Activated CD4-positive, alpha-beta T cell treated with anti-CD3 and anti-CD28 coated beads for 1 hour (primary cell): ENCODE measurements at places on chromosomes 3 and 15.
A peak's percentile ranks its signal among the peaks of the same experiment; 100 is the strongest.

GRCh38 chr3:42539871-42540714 lies 37.6 kb downstream of the VIPR1 start:
- DNase-seq, result peak; percentile 38

- DNase-seq, result no peak
These were observed 60.2 kb downstream of the FBLN2 start for GRCh38 chr3:13608969-13609725.

GRCh38 chr3:11476735-11477144 lies 167.0 kb downstream of the VGLL4 start:
- no peak for DNase-seq

- no peak for DNase-seq
These were observed 12.1 kb downstream of the B3GNT5 start for GRCh38 chr3:183265157-183265642.

- DNase-seq, result no peak
These were observed 23.0 kb downstream of the NMNAT3 start for GRCh38 chr3:139654637-139655365.

- no peak for DNase-seq
These were observed 3.1 kb upstream of the GATA2 start for GRCh38 chr3:128496019-128496601.

- no peak for DNase-seq
These were observed 8.1 kb upstream of the CSPG5 start for GRCh38 chr3:47586746-47587145.

- no peak for DNase-seq
These were observed 516.4 kb downstream of the GBE1 start for GRCh38 chr3:81245043-81245442.
